ENCODE measurements at places on chromosomes 7 and 10.

DNA sequence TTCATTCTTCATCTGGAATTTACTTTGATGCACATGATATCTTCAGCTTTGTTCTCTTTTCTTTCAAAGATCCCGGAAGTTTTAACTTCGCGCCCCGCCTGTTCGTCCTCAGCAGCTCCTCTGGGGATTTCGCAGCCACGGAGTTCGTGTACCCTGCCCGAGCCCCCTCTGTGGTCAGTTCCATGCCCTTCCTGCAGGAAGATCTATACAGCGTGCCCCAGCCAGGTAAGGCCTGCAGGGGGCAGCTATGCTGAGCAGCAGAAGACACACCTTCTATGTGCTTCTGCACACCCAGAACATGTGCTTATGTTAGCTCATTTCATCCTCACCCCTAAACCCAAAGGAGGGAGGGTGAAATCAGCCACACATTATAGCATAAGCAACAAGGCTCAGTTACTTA, 79.7 kb upstream of the LYZL2 start:
- DNase-seq: no peak

DNA sequence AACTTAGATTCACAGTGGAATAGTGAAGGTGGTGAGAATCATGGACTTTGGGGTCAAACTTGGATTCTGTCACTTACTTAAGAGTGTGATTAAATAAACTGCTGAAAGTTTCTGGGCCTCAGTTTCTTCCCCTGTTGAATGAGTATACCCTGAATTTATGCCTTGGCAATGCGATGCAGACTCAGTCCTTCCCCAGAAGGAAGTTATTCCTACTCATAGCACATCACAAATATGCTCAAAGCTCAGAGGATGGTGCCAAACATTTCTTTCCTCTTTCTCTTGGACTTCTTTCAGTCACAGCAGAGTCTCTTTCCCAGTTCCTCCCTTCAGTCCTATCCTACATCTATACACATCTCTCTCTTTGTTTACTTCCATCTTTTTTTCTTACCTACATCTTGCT, 45.1 kb downstream of the ASB4 start:
- DNase-seq: no peak

GRCh38 chr7:43557831-43558495, 24.9 kb upstream of the STK17A start:
- DNase-seq: no peak

DNA sequence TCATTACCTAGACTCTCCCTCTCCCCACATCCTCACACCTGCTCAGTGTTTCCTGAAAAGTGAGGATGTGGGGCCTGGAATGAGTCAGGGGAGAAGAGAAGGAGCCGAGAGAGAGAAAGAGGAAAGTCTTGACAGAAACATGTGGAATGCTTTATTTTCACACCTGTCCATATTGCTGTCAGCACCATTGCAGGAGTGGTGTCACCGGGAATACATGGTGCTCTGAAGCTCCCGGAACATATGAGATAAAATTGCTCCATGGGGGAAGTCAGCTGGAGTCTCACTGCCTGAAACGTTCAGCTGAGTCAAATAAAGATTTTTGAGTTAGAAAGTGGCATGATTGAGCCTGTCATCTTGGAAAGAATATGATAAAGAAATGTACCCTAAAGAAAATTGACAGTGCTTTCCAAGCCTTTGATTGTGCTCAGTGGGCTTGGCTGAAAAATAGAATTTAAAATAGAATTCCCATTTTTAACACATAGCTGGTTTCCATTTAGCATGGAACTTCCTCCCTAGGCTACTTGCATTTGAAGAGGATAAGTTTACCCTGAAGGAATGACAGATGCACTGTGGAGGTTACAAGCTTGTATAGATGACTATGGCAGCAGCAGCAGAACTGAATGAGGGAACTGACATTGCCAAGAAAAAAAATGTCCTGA, 182.4 kb downstream of the PCLO start:
- DNase-seq: no peak

- DNase-seq: no peak
Measured at GRCh38 chr7:135833642-135834041, 85.0 kb upstream of the FAM180A start.

GRCh38 chr10:29823553-29824080, 188.8 kb upstream of the SVIL start:
- DNase-seq: no peak

- no peak for DNase-seq
Measured at GRCh38 chr10:59905731-59906416, 482 bp downstream of the CCDC6 start.

- DNase-seq: no peak
Measured at GRCh38 chr7:89123871-89124270, 328.3 kb upstream of the TEX47 start.

GRCh38 chr10:93190372-93190771, 116.7 kb downstream of the CYP26A1 start:
- no peak for DNase-seq
